Endodermal cell (in vitro differentiated cells): ENCODE measurements at places on chromosomes 1 and 21. TPM values are rescaled to one million over a fixed set of nuclear protein-coding genes. Genes with fewer than 3 reads are reported as not detected.

The NUDT4B gene
- 0.56 and 1.5 TPM in 2 replicates for total RNA-seq

The SPRR2D gene
- total RNA-seq = 0.42 and 0.50 TPM in 2 replicates

The MARK1 gene
- 11.4 and 12.6 TPM in 2 replicates for total RNA-seq

The NRDC gene
- 195 to 206 TPM (median 202 TPM) in 3 replicates for total RNA-seq

The F5 gene
- total RNA-seq = 0.09 and 0.20 TPM in 2 replicates

DNA sequence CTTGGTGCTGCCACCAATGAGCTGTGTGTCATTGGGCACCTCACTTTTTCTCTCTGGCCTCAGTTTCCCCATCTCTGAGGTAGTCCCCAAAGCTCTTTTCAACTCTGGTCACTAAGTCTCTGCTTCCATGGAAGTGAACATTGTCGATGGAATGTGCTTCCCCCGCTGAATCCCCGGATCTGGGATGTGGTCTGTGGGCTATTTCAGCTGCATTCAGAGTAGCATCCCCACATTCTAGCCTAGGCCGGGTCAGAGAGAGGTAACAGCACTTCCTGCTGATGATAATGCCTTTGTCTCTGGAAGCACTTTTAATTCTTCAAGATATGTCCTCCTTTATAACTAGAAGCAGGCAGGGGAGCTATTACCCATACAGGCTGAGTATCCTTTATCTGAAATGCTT is 29.8 kb downstream of the RASSF5 start:
- no peak for DNase-seq
- H3K4me3 ChIP-seq = no peak overlapping the region
- no peaks in the 10 kb centered on the region for H3K27me3 ChIP-seq
- no peaks in the 10 kb centered on the region for H3K36me3 ChIP-seq

- H3K36me3 ChIP-seq = no peaks in the 10 kb centered on the region
- no peaks in the 10 kb centered on the region for H3K27me3 ChIP-seq
- no peak for DNase-seq
- H3K27ac ChIP-seq = no peak overlapping the region
Observed at GRCh38 chr1:30845237-30845903, 63.2 kb downstream of the SDC3 start.

DNA sequence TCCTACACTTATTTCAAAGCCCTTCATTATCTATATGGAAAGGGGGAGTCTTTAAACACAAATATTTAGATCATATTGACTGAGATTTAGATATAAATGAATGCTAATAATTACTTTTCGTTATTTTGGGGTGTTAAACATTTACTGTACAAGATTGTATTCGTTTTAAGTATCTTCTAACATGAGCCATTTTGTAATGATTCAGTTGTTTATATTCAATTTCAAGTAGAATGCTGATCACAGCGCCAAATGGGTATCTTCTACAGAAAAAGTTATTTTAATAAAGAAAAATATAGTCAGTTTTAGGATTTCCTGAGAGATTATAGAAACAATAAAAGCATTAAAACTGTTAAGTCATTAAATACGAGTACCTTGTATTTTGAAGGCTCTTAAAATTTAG is 104.5 kb upstream of the HNRNPU start:
- DNase-seq = no peak
- H3K36me3 ChIP-seq = no peaks in the 10 kb centered on the region
- H3K27me3 ChIP-seq = no peaks in the 10 kb centered on the region
- H3K4me3 ChIP-seq = peak overlapping the region; percentile 82
- H3K4me1 ChIP-seq = peaks cover 2% of the 10 kb centered on the region
- peak overlapping the region; percentile 100 for H3K27ac ChIP-seq

- H3K27me3 ChIP-seq = no peaks in the 10 kb centered on the region
- H3K4me3 ChIP-seq = no peak overlapping the region
- H3K4me1 ChIP-seq = no peaks in the 10 kb centered on the region
- H3K27ac ChIP-seq = no peak overlapping the region
- peak; percentile 57 for DNase-seq
- no peaks in the 10 kb centered on the region for H3K36me3 ChIP-seq
Observed at GRCh38 chr21:33157303-33157702, 72.4 kb upstream of the IFNAR2 start.

DNA sequence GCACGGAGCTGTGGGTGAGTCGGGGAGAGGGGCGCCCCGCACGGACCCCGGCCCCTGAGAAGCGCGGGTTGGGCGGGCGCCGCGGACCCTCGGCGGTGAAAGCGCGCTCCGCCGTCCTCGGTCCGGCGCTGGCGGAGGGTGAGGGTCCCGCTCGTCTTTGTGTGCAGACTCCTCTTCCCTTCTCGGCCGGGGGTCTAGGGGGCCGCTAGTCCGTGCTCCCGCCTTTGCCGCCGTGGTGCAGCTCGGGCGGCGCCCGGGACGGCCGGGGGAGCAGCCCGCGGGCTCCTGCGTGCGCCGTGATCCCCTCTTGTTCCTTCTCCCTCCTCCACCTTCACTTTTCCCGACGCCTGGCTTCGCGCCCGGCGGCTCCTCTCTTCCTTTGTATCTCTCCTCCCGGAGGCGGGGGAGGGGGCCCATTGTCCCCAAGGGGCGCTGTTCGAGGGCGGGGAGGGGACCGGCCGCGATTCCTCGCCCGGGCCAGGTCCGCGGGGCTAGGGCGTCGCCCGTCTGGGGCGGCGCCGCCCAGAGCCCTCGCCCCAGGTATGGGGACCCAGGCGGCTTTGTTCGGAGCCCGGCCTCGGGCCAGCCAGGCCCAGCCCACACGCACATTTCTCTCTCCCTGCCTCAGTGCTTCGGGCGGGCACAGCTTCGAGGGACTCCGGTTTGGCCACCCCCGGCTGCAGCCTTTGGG is 519 bp downstream of the FNBP1L start:
- no peaks in the 10 kb centered on the region for H3K36me3 ChIP-seq
- peak overlapping the region; percentile 99 for H3K4me3 ChIP-seq
- peak overlapping the region; percentile 97 for H3K27ac ChIP-seq
- H3K27me3 ChIP-seq = no peaks in the 10 kb centered on the region
- peaks cover 3% of the 10 kb centered on the region for H3K4me1 ChIP-seq
